Liver (tissue), 10 donors: ENCODE measurements at places on chromosomes 11 and 22.

DNA sequence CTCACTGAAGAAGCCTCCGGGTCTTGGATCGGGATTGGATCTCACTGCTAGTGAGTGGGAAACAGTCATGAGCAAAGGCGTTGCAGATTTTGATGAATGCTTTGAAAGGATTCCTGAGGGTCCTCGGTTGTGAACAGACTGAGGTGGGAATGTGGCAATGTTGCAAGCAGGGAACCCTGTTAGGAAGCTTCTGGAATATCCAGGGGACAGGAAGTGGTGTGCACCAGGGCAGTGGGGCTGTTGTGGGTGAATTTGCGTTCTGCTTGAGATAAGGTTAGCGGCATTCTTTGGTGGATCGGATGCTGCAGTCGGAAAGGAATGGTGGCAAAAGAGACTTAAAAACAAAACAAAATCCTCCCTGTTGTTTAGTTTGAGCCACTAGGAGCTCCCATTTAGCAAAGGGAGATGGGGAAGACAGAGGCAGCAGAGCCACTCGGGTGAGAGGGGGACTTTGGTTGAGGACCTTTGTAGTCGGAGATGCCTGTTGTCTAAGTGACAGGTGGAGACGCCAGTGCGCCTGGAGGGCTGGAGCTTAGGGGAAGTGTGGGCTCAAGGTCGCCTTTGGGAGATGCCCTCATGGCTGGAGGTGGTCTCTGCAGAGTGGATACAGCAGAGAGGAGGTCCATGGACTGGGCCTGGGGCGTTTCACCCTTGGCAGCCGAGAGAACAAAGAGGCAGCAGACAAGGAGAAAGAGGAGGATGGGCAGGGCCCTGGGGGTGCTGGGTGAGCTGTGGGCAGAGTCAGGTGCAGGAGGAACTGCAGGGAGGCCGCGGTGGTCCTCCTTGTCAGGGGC, 37.6 kb downstream of the CSF2RB start:
- no peak for DNase-seq

- DNase-seq = no peak
These were observed 107.7 kb upstream of the CLMP start for GRCh38 chr11:123302751-123303195.

- no peak for DNase-seq
These were observed 24.1 kb downstream of the GRAMD1B start for GRCh38 chr11:123454060-123454651.

GRCh38 chr11:60502221-60502775, 9.7 kb downstream of the MS4A12 start:
- DNase-seq = no peak

DNA sequence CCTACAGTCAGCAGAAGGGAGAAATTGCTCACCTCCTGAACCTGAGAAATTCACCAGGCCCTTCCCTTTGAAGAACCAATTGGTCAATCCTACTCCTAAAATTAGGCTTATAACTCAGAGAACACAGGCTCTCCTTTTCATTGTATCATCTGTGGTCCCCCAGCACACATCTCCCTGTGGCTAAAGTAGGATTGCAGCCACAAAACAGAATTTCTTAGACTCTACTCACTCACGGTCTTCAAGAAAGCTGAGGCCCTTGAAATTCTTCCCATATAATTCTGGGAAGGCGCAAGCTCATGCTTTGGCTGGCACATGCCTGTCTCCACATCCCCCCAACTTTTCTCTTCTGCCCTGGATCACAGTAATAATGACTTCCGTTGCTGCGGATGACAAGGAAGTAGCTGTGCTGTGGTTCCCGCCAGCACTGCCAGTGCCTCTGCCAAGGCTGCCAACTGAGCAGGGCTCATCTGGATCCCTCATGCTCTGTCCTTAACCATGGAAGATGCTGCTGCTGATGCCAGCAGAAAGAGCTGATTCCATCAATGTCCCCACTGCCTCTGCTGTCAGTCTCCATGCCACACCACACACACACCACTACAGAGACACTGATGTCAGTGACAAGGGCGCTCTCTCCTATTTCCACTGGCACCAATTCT, 200.6 kb upstream of the POU2AF2 start:
- no peak for DNase-seq

DNA sequence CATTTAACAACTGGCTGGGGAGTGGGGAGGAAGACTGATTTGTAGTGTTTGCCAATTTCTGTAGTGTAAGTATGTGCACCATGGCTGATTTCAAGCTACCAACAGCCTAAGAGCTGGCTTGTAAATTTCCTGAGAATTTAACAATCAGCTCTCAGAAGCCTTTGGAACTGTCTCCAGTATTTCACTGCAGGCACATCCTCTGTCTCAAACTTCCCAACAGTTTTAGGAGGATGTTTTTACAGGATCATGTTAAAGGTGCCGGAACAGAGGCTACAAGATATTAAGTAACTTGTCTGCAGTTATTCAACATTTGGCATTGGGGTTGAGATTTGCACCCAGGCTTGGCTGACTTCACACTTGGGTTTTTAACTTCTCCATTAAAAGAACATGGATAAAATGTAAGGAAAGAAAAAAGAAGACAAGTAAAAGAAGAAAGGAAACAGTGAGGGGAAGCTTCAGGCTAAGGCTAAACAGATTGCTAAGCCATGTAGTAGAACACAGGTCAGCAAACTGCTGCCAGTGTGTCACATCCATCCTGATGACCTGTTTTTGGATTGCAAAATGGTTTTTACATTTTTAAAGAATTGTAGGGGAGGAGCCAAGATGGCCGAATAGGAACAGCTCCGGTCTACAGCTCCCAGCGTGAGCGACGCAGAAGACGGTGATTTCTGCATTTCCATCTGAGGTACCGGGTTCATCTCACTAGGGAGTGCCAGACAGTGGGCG, 204.8 kb upstream of the SESN3 start:
- DNase-seq = no peak

GRCh38 chr11:12721816-12722604, 47.8 kb downstream of the TEAD1 start:
- DNase-seq = no peak

DNA sequence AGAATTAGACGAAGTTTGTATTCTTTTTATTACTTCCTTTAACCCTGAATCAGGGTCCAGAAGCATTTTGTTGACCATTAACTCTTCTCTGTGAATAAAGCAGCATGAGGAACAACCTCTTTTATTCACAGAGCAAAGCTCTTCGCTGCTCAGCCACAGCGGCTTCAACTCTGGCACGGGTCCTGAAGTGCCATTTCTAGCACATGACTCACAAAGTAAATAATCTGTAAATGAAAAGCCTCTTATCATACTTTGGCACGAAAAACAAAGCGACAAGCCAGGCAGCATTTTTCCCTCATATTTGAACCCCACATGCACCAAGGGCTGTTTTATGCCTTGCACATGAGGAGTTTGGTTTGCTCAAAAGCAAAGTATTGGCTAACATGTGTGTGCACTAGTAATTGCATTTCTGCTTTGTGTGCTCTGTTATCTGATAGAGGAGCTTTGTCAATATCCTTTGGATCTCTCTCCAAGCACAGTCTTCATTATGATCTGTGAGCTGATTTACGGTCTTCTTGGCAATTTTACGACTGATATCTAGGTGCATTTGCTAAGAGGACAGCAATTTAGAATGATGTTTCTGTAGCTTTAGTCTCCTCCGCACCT, 33.0 kb upstream of the APOBEC3A start:
- DNase-seq = no peak

DNA sequence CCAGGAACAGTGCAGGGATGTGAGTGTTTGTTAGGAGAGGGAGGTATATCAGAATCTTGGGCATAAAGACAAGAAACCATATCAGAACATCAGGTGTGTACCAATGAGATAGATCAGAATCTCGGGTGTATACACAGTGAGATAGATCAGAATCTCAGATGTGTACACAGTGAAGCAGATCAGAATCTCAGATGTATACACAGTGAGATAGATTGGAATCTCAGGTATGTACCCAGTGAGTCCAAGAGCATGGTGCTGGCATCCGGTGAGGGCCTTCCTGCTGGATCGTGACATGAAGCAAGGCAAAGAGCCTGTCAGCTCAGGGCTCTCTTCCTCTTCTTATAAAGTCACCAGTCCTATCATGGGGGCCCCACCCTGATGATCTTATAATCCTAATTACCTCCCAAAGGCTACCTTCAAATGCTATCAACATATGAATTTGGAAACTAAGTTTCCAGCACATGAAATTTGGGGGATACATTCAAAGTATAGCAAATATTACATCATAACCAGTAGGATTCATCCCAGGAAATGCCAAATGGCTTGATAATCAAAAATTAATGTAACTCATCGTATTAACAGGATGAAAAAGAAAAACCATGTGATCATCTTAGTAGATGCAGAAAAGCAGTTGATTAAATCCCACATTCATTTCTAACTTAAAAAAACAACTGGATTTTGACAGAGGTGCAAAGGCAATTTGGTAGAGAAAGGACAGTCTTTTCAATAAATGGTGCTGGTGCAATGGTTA, 28.6 kb downstream of the PPARA start:
- no peak for DNase-seq

- no peak for DNase-seq
These were observed 42.2 kb downstream of the FLI1 start for GRCh38 chr11:128735935-128736605.

DNA sequence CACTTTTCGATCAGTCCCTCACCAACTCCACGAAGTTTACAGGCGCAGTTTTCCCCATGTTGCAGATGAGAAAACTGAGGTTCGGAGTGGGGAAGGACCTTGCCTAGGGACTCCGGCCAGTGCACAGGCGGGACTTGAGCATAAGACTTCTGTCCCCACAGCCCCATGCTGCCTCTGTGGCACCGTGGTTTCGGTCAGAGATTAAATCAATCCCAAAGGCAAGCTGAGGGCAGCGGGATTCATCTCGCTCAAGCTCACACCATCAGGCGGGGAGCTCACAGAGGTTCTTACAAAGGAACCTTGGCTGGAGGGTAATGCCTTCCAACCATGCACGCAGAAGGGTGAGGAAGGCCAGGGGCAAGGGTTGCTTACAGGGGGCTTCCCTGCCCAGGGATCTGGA, 115.5 kb downstream of the PHF21B start:
- no peak for DNase-seq

- DNase-seq = no peak
These were observed 34.3 kb downstream of the TSPAN18 start for GRCh38 chr11:44760917-44761550.

- DNase-seq = no peak
These were observed 358.4 kb downstream of the OPCML start for GRCh38 chr11:133173810-133174412.

- no peak for DNase-seq
These were observed 58.1 kb downstream of the DDI1 start for GRCh38 chr11:104094576-104094975.

- DNase-seq = no peak
These were observed 13.7 kb downstream of the EHD1 start for GRCh38 chr11:64864473-64865285.

DNA sequence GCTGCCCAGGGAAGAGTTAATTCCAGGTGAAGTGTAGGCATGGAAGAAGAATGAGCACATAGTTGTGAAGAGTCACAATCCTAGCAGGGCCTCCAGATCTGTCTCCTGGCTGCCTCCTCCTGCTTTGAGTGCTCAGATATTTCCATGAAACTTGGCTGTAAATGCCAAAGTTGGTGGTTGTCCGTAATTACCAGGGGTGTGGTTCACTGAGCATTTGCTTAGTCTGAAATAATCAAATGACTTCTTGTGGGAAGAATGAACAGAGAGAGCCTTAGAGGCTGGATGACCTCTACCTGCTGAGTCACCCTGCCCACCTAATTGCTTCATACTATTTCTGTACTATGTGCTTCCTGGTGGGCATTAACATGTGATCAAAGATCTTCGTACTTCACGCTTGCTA, 50.9 kb downstream of the APIP start:
- DNase-seq = no peak

GRCh38 chr22:46681010-46681409, 57.0 kb downstream of the CERK start:
- no peak for DNase-seq

GRCh38 chr11:60868682-60869450, 1.5 kb downstream of the ZP1 start:
- DNase-seq = no peak

- no peak for DNase-seq
These were observed 939 bp upstream of the SH3BP1 start for GRCh38 chr22:37638391-37639069.

GRCh38 chr11:92763336-92763735, 206.1 kb upstream of the MTNR1B start:
- DNase-seq = no peak

DNA sequence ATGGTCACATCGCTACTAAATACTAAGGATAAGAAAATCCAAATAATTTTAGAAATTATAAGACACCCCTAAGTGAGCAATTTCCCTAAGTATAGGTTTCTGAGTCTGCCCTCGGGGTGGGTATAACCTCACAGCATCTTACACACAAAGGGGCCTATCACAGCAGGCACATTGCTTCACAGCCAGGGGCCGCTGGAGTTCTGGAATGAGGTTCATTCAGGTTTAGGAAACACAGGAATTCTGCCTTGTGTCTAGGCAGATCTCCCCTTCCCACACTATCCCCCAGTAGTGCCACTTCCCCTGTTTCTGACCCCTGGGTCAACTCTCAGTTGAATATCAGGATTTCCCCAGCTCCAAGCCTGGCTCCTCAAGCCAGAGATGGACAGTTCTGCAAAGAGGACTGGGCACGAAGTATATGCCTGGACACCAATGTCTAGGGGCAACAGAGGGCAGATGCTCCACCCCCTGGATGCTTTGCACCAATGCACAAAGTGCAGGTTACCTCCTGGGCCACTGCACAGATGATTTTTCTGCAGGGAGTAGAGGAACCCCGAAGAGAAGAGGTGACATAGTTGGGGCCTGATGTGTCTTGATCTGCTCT, 11.4 kb downstream of the TUBA8 start:
- DNase-seq = no peak

DNA sequence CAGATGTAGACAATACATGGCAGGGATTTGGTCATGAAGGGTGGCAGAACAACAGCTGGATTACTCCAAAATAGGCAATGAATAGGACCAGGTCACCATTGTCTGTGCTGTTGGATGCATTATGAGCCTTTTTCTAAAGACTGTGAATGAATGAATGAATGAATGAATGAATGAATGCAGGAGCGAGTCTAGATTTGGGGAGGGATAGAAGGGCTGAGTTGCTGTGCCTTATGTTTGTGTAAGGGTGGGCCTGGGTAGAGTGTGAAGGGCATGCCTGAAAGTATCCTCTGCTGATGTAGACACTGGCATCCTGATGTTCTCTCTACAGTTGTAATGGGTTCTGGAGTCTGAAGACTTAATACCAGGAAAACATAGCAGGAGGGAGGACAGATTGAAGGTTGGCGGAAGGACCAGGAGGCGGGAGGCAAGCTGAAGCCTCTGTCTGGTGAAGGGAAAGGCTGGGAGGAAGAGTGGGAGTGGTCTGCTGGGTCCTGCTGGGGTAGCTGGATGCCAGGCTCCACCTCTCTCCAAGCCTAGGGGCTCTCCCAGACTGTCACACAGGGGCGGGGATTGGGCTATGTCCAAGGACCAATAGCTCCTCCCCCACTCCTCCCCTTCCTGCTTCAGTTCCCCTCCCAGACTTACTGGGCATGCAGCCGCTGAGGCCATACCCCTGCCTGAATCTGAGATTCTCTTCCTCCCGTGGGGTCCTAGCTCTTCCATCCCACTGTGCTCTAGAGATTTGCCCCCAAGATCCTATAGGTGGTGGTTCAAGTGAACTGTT, 4.8 kb downstream of the TRIM3 start:
- peak; percentile 80 for DNase-seq

GRCh38 chr11:9506489-9507276, 45.9 kb downstream of the ZNF143 start:
- peak; percentile 83 for DNase-seq
